ENCODE measurements at places on chromosomes 6 and 20. TPM values are rescaled to one million over a fixed set of nuclear protein-coding genes. Genes with fewer than 3 reads are reported as not detected.

ACTL10 gene
- total RNA-seq, result 16.5 TPM

WFDC2 gene
- 17.7 TPM for total RNA-seq

OOEP gene
- total RNA-seq, result not detected

ZSCAN23 gene
- 1.1 TPM for total RNA-seq

ULBP1 gene
- total RNA-seq, result 0.13 TPM

DOK5 gene
- not detected for total RNA-seq

FOXA2 gene
- 9.4 TPM for total RNA-seq

SPTLC3 gene
- total RNA-seq, result 1.1 TPM

REM1 gene
- not detected for total RNA-seq

ADAM33 gene
- total RNA-seq, result not detected

C20orf141 gene
- total RNA-seq, result not detected

CST5 gene
- not detected for total RNA-seq

STMND1 gene
- total RNA-seq, result not detected

PSORS1C2 gene
- not detected for total RNA-seq

CCDC28A gene
- 8.4 TPM for total RNA-seq

SMIM28 gene
- total RNA-seq, result not detected

SYTL3 gene
- 0.41 TPM for total RNA-seq

C20orf202 gene
- total RNA-seq, result not detected

TMEM217 gene
- total RNA-seq, result 1.4 TPM

EMILIN3 gene
- not detected for total RNA-seq

AVP gene
- total RNA-seq, result not detected

TUBB1 gene
- 0.03 TPM for total RNA-seq

ENPP4 gene
- 2.0 TPM for total RNA-seq

Measured in HT-29 (cell line).